AG04450 (cell line): ENCODE measurements at places on chromosomes 5 and 9. TPM values are rescaled to one million over a fixed set of nuclear protein-coding genes. Genes with fewer than 3 reads are reported as not detected.

GRCh38 chr9:112755016-112755427 is 4.5 kb downstream of the SNX30 start:
- no peak for DNase-seq

DNA sequence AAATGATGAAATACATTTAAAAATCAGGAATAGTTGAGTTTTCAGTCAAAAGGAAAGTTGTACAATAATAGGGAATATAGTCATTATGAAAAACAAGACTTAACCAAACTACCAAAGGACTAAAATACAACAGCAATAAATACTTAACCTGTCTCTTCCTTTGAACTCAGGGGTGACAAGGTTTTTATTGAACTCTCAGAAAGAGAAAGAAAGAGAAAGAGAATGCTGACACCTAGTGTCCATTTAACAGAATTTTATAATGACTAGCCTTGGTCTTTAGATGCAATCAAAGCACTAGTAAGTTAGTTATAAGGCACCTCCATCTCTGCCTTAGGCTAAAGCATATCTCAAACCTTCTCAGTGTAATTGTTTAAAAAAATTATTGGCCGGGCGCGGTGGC is 47.5 kb downstream of the UIMC1 start:
- no peak for DNase-seq

Gene GBGT1
- polyA plus RNA-seq, result 3.5 TPM in 2 replicates

Gene SPINK6
- not detected in 2 replicates for polyA plus RNA-seq

Gene GSN
- polyA plus RNA-seq, result 421 and 565 TPM in 2 replicates
